ENCODE measurements at places on chromosomes 1 and 21. TPM values are rescaled to one million over a fixed set of nuclear protein-coding genes. Genes with fewer than 3 reads are reported as not detected.

- no peak for DNase-seq
- H3K4me1 ChIP-seq = 0 out of 2 replicates have a peak, but pooled peaks cover 3% of the 10 kb centered on the region
- no peak overlapping the region for H3K4me3 ChIP-seq
- no peaks in the 10 kb centered on the region for H3K27me3 ChIP-seq
These were observed 80.8 kb upstream of the POU3F1 start for GRCh38 chr1:38127428-38127827.

- H3K27me3 ChIP-seq = no peaks in the 10 kb centered on the region
- no peaks in the 10 kb centered on the region for H3K4me1 ChIP-seq
- no peak overlapping the region for H3K27ac ChIP-seq
- peak; percentile 43 for DNase-seq
- H3K4me3 ChIP-seq = no peak overlapping the region
- H3K36me3 ChIP-seq = no peaks in the 10 kb centered on the region
These were observed 48.5 kb downstream of the EVI5 start for GRCh38 chr1:92736395-92736794.

- H3K4me1 ChIP-seq = peaks cover 13% of the 10 kb centered on the region
- H3K27me3 ChIP-seq = no peaks in the 10 kb centered on the region
- no peaks in the 10 kb centered on the region for H3K36me3 ChIP-seq
- no peak overlapping the region for H3K27ac ChIP-seq
These were observed 368.9 kb downstream of the SEC16B start for GRCh38 chr1:177600936-177601335.

- DNase-seq = no peak
- H3K27ac ChIP-seq = no peak overlapping the region
- no peaks in the 10 kb centered on the region for H3K27me3 ChIP-seq
- H3K36me3 ChIP-seq = no peaks in the 10 kb centered on the region
- H3K4me3 ChIP-seq = no peak overlapping the region
These were observed 216.8 kb downstream of the KAZN start for GRCh38 chr1:14815175-14815877.

DNA sequence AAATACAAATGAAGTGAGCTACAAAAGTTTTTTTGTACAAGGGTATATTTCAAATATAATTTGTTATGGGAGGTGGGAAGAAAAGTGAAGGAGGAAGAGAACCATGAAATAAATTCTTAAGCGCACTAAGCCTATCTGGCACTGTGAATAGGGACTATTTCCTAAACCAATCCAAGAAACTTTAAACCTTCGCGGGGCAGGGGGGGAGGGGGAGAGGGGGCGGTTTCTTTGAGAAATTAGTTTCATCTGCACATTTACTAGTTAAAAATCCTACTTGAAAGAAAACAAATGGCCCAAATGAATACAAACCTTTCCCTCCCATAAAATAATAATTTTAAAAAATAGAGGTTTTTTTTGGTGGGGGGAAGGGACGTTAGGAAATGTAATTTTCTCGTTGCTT lies 364 bp downstream of the GOLPH3L start:
- peak; percentile 28 for DNase-seq
- no peaks in the 10 kb centered on the region for H3K4me1 ChIP-seq
- H3K27ac ChIP-seq = no peak overlapping the region
- peak overlapping the region; percentile 54 for H3K4me3 ChIP-seq
- no peaks in the 10 kb centered on the region for H3K27me3 ChIP-seq
- peaks cover 22% of the 10 kb centered on the region for H3K36me3 ChIP-seq

DNA sequence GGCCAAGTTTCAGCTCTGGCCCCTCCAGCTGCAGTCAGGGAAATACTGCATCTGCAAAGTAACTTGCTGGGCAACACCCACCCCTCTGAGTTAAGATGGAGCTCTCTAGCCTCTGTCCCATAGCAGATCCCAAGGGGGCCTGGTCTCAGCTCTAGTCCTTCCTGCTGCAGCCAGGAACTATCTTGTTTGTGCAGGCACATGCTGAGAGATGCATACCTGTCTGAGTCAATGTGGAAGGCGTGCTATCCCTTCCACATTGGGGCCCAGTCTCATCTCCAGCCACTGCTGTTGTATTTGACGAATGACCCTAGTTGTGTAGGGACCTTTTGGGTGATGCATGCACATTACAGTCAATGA lies 76.4 kb downstream of the CTH start:
- no peaks in the 10 kb centered on the region for H3K27me3 ChIP-seq
- no peak overlapping the region for H3K4me3 ChIP-seq
- no peak for DNase-seq
- no peaks in the 10 kb centered on the region for H3K4me1 ChIP-seq

DNA sequence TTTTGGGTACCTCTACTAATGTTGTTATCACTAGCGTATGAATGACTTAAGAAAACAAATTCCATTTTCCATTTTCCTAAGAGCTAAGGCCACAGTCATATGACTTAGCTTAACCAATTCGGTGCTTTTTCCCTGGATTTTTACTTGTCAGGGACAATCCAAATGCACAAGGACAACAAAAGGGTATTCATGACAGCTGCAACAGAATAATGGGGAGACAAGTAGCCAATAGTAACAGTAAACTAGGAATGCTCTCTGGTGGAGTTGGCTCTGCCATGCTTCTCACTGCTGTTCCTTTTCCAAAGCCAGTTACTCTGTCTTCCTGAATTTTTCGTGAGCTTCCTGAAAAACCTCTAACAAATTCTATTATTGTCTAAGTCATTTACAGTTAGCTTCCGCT lies 52.9 kb downstream of the LRRIQ3 start:
- H3K4me1 ChIP-seq = no peaks in the 10 kb centered on the region
- H3K4me3 ChIP-seq = no peak overlapping the region
- no peaks in the 10 kb centered on the region for H3K27me3 ChIP-seq
- DNase-seq = peak; percentile 26
- no peaks in the 10 kb centered on the region for H3K36me3 ChIP-seq

DNA sequence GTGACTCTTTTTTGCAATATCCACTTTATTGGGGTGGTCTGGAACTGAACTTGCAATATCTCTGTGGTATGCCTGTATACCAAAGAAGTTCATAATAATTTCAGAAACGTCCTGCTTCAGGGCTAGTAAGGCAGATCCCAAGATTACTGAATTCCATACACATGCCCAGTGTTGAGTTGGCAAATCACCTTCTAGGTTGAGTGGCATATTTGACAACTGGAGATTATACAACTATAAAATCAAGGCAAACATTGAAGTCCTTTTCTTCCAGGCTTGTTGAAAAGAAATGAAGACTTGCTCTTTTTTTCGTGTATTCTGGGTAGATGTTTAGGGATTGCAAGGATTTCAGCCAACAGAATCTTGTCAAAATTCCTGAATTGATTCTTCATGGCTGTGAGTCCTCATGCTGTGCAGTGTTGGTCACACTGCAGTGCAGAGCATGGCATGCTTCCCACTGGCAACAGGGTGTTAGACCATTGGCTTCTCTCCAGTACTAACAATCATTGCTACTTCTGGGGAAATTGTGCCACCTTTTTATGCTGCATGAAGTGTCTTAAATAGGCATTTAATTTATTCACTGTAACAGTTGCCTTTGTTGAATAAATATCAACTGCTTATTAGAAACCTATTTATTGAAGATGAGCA lies 367.1 kb upstream of the ADGRL4 start:
- DNase-seq = no peak
- no peaks in the 10 kb centered on the region for H3K36me3 ChIP-seq
- H3K4me1 ChIP-seq = peaks cover 32% of the 10 kb centered on the region

LCE1A gene
- not detected for total RNA-seq

SH2D1B gene
- total RNA-seq = not detected

GRCh38 chr1:110982320-110982719 lies 18.6 kb upstream of the LRIF1 start:
- no peaks in the 10 kb centered on the region for H3K27me3 ChIP-seq
- no peak for DNase-seq
- no peaks in the 10 kb centered on the region for H3K4me1 ChIP-seq
- no peak overlapping the region for H3K27ac ChIP-seq
- no peaks in the 10 kb centered on the region for H3K36me3 ChIP-seq
- H3K4me3 ChIP-seq = no peak overlapping the region

GRCh38 chr1:115678141-115678540 lies 36.4 kb downstream of the VANGL1 start:
- H3K4me3 ChIP-seq = no peak overlapping the region
- H3K27ac ChIP-seq = peak overlapping the region; percentile 69
- H3K36me3 ChIP-seq = no peaks in the 10 kb centered on the region
- DNase-seq = no peak
- H3K4me1 ChIP-seq = no peaks in the 10 kb centered on the region
- no peaks in the 10 kb centered on the region for H3K27me3 ChIP-seq

GRCh38 chr21:34337741-34338140 lies 26.1 kb upstream of the KCNE2 start:
- H3K27me3 ChIP-seq = no peaks in the 10 kb centered on the region
- H3K27ac ChIP-seq = no peak overlapping the region
- no peak overlapping the region for H3K4me3 ChIP-seq
- no peaks in the 10 kb centered on the region for H3K4me1 ChIP-seq
- DNase-seq = no peak
- H3K36me3 ChIP-seq = no peaks in the 10 kb centered on the region

DNA sequence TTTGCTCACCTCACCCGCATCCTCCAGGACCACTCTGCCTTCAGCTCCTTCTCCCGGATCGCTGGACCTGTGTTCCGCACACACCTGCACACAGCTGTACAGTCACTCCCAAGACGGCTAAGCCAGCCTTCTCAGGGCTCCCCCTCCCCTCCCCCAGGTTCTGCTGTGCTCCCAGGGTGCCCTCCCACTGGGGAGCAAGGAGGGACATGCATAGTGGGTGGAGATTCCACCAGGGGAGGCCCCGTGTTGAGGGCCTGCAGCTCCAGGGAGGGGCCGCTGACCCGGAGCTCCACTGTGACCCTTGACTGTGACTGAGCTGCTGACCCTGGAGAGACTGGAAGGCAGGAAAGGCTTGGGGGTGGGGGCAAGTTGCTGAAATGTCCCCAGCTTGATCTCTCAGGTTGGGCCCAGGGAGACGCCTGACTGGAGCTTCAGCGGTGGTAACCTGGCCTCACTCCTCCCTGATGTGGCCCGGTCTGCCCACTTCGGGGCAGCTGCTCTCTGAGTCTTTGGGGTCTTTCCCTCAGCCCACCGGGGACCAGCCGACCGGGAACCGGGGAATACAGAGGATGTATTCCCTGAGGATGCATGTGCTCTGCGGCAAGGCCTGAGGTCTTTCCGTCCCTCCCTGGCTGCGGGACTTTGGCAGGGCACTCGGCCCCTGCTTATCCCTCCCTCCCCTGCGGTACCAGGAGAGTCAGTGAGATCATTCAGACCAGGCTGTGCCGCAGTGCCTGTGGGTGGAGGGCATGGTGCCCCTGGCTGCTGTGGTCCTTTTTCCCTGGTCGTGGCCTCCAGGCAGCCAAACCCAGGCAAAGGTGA lies 28.6 kb upstream of the PLCH2 start:
- H3K27ac ChIP-seq = no peak overlapping the region
- no peak overlapping the region for H3K4me3 ChIP-seq
- H3K27me3 ChIP-seq = peaks cover 16% of the 10 kb centered on the region
- H3K36me3 ChIP-seq = no peaks in the 10 kb centered on the region

DNA sequence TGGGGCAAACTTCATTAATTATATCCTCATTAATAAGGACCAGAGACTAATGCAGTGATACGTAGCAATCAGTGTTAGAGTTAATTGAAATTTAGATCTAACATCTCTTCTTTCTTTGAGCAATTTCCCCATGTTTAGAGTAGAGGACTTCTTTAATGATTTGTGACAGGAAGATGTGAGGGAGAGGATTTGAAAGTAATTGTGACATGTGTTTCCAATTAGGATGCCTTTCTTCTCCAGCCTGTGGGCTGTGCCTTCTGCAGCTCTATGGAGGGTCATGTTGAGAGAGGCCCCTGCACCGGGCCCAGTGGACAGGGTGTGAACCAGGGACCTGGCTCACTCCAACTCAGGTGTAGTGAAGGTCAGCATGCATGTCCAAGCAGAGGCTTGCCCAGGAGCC lies 103.0 kb downstream of the GREM2 start:
- DNase-seq = no peak
- no peaks in the 10 kb centered on the region for H3K36me3 ChIP-seq
- H3K4me3 ChIP-seq = no peak overlapping the region
- no peaks in the 10 kb centered on the region for H3K4me1 ChIP-seq
- no peak overlapping the region for H3K27ac ChIP-seq
- H3K27me3 ChIP-seq = no peaks in the 10 kb centered on the region

DNA sequence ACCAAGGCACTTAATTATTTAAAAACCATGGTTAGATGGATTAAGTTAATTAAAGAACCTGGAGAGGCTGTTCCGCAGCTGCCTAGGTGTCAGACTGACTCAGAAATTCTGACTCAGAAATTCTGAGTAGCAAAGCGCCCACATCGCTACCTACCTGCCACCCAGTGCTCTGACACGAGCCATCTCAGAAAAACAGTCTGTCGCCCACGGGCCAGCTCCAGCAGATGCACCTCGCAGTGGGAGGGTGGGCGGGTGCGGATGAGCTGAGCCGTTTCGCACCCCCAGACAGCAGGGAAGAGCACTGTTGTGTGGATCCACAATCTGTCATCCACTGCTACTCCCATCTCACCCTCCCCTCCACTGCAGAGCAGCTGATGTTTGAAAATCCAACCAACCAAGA lies 13.5 kb downstream of the KCNK1 start:
- no peaks in the 10 kb centered on the region for H3K36me3 ChIP-seq
- no peak overlapping the region for H3K4me3 ChIP-seq
- DNase-seq = no peak
- H3K27me3 ChIP-seq = no peaks in the 10 kb centered on the region

GRCh38 chr1:155324717-155325602 lies 4.3 kb downstream of the RUSC1 start:
- peaks cover 16% of the 10 kb centered on the region for H3K36me3 ChIP-seq
- DNase-seq = peak; percentile 94
- peaks cover 24% of the 10 kb centered on the region for H3K4me1 ChIP-seq
- H3K27ac ChIP-seq = peak overlapping the region; percentile 78
- peaks cover 7% of the 10 kb centered on the region for H3K27me3 ChIP-seq

CD247 gene
- 1.4 TPM for total RNA-seq

DNA sequence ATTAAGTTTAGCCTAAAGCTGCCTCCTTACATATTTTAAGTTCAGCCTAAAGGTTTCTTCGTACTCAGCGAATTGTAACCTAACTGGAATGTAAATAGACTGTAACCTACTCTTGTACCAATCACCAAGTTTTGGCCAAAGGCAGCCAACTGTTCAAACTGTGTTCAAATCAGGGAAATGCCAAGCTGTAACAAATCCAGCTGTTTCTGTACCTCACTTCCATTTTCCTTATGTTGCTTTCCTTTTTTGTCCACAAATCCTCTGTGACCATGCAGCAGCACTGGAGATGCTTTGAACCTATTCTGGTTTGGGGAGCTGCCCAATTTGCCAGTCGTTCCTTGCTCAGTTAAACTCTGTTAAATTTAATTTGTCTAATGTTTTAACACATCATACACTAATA lies 3.2 kb upstream of the APOBEC4 start:
- no peaks in the 10 kb centered on the region for H3K36me3 ChIP-seq
- no peak overlapping the region for H3K4me3 ChIP-seq
- H3K27ac ChIP-seq = no peak overlapping the region
- H3K27me3 ChIP-seq = no peaks in the 10 kb centered on the region
- H3K4me1 ChIP-seq = no peaks in the 10 kb centered on the region

GRCh38 chr1:30137001-30137400 lies 586.4 kb downstream of the MATN1 start:
- no peaks in the 10 kb centered on the region for H3K27me3 ChIP-seq
- no peaks in the 10 kb centered on the region for H3K36me3 ChIP-seq
- H3K4me3 ChIP-seq = no peak overlapping the region
- no peak for DNase-seq
- no peak overlapping the region for H3K27ac ChIP-seq
- no peaks in the 10 kb centered on the region for H3K4me1 ChIP-seq

Data from GM23338 (cell line).